H4 (cell line): ENCODE measurements at places on chromosomes 2 and 18.

DNA sequence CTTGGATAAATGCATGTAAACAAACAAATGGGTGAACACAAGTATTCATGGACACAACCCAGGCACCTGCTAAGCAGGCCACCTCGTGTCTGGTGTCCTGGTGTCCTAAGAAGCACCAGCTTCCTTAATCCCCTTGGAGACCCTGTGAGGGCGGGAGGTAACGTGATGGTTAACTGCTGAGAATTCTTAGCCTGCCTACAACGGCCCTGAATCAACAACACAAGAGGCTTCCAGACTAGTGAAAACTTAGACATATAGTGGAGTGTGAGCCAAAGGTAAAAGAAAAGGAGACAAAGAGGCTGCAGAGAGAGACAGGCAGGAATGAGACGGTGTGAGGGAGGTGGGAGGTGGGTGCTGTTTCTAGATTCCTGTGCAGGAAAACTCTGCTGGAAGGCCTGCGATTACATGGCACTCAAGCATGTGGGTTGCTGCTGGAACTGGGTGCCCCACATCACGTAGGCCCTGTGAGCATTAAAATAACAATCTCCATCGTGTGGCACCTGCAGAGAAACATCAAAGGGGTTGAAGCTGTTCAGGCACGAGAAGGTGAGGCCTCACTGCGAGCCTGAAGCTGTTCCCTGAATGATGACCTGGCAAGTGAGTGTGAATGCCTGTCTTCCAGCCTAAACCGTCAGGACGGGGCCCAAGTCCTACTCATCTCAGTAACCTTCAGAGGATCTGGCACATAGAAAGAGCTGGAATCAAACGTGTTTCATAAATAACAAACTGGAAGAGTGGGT lies 64.2 kb downstream of the RPL37A start:
- DNase-seq = no peak

- peak; percentile 21 for DNase-seq
Measured at GRCh38 chr2:40169430-40169829, 282.5 kb downstream of the SLC8A1 start.

DNA sequence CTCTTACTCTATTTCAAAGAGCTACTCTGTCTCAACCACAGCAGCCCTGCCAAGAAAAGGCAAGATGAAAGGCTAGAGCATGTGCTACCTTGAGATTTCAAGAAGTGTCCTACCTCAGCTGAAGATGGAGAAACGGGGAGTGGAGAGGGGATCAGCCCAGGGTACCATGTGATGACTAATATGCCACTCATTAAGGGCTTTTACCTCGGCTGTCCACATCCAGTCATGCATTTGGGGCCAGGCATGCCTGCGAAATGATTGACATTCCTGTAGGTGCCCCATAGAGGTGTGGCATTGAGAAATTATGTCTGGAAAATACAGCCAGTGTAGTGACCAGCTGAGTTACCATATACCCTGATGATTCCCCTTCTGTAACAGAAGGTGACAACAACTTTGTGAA lies 96.1 kb downstream of the NRP2 start:
- no peak for DNase-seq

DNA sequence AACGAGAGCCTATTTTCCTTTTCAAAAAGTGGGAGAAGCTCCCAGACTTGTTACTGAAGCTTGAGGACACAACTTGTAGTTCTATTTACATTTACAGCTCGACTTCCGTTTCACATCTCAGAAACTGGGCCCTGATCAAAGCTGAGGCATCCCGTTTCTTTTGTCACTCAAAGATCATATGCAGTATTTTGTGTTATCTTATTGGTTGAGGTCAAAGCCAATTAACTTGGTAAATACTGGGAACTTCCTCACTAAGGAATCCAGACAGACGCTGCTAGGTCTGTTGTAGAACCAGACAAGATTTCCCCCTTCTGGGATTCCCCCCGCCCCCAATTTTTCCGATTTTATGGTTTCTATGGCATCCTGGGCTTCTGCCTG lies 50.3 kb downstream of the TSN start:
- DNase-seq = no peak

- peak; percentile 29 for DNase-seq
Measured at GRCh38 chr2:43542285-43542933, 53.4 kb downstream of the THADA start.

- no peak for DNase-seq
Measured at GRCh38 chr2:116680256-116680936, 1134.1 kb upstream of the DDX18 start.

- DNase-seq = no peak
Measured at GRCh38 chr2:219272356-219272755, 6.8 kb upstream of the DNAJB2 start.

- no peak for DNase-seq
Measured at GRCh38 chr2:47189635-47190034, 34.5 kb upstream of the STPG4 start.

DNA sequence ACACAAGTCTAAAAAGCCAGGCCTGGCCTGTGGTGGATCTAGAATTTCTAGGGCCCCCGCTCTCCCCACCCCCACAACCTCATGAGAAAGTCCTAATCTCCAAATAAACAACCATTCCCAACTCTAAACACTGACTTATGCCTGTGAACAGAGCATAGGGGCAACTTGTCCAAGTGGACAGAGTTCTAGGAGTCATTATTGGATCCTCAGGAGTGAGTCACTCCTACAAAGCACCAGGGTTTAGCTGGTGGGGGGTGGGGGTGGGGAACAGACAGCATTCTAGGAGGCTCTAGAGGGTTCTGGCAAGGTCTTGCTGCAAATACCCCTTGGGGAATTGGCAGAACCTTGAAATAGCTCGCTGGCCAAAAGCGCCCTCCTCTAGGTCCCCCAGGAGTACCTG lies 83.3 kb downstream of the ZCCHC2 start:
- peak; percentile 42 for DNase-seq

DNA sequence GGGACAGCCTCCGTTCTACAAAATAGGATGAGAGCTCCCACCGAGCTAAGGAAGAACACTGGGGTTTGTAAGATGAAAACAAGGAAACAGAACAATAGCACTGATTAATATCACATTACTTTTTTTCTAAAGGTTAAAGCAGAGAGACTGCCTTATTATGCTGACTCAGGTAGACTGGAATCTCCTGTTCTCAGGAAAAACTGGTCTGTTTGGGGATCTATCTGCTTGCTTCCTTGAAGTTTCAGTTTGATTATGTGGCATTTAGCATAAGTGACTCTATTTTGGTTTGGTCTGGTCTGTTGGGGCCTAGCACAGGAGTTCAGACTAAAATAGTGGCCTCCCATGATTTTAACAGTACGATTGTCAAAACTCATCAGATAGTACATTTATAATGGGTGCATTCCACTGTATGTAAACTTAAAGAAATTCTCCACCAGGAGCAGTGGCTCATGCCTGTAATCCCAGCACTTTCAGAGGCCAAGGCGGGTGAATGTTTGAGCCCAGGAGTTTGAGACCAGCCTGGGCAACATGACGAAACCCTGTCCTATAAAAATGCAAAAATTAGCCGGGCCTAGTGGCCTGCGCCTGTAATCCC lies 64.1 kb upstream of the NDUFV2 start:
- no peak for DNase-seq

DNA sequence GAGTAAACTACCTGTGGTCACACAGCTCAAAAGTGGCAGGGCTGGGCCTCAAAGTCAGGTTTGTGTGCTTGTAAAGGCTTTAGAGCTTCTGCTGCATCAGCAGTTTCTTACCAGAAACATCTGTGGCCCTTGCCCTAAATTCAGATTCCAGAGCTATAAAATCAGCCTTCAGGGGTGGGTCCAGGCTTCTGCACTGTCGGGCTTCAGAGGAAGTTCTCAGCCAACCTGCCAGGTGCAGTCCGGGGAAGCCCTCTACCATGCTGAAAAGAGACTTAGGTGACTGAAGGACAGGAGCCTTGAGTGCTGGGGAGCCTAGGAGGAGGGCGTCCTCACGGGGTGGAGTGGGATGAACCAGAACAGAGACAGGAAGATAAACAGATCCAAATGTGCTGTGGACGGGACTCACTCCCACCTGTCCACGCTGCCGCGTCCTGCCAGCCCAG lies 69.9 kb upstream of the HS6ST1 start:
- DNase-seq = no peak

DNA sequence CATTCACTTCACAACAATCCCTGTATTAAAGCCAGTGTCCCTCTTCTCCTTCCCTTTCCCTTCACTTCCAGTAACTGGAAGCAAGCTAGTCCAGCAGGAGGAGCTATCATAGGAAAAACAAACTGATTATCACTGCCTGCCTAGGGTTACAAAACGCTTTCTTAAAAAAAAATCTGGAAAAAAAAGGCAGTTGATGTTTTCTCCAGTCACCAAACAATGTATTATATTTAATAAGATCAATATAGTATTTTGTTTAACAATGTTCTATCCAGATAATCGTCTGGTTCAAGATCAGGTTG lies 78.8 kb upstream of the ITGB6 start:
- peak; percentile 39 for DNase-seq

GRCh38 chr18:35005963-35006577 lies 35.1 kb upstream of the MAPRE2 start:
- peak; percentile 48 for DNase-seq

DNA sequence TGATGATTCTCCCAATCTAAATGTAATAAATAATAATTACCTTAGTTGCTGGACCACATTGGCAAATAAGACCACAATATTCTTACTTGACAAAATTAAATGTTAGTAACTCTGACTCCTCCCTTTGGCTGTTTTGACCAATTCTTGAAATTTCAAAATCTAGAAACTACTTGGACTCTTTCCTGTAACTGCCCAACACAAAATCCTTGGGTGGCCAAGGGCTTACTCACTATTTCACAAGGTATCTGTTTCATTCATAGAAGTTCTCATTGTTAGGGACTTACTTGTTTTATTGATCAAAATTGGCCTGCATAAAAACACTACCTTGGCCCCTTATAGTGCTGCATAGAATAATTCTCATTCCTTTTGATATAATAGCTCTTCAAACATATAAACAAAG lies 19.4 kb downstream of the CDH20 start:
- no peak for DNase-seq

DNA sequence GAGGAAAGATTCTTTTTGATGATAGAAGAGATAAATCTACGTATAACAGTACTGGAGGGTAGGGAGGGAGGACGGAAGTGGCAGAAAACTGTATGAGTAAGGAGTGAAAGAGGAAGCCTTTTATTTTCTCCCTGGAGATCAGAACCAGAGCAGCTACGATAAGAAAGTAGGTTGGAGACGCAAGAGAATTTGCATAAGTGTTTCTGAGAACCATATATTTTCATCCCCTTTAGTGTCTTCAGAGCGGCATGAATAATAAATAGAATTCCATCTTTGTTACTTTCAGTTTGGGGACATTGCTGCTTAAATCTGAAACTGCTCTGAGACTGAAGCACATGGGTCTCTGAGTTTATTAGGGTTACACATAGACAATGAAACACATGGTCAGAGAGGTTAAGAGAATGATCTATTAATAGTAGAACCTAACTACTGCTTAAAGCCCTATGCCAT lies 230.2 kb upstream of the TNP1 start:
- no peak for DNase-seq

GRCh38 chr2:15230599-15231192 lies 330.4 kb downstream of the NBAS start:
- no peak for DNase-seq

GRCh38 chr2:204776781-204777559 lies 231.7 kb downstream of the PARD3B start:
- no peak for DNase-seq

DNA sequence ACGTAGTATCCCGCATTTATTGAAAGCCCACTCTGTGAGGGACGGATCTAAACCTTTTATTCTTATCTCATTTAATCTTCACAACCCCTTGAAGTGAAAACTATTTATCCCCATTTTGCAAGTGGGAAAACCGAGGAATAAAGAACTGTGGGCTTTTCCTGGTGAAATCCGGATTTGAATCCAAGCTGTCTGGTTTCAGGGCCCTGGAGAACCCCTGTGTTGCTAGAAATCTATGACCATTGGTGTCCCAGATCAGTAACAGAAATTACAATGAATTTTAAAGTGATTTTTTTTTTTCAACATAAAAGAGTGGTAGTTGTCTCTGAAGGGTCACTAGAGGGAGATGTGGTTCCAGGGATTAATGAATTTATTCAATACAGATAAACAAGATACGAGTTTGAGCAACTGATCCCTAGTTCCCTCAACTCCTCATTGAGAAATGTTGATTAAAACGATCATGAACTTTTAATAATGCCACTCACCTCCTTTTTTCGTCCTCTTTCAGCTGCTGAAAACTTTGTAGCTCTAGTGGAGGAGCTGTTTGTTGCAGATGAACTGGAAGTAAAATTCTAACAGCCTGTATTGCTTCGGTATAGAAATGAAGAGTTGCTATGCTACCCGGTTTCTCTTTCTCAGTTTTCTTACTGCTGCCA lies 940 bp downstream of the XRCC5 start:
- DNase-seq = peak; percentile 19

GRCh38 chr2:68564426-68564825 lies 79.0 kb upstream of the PROKR1 start:
- no peak for DNase-seq

DNA sequence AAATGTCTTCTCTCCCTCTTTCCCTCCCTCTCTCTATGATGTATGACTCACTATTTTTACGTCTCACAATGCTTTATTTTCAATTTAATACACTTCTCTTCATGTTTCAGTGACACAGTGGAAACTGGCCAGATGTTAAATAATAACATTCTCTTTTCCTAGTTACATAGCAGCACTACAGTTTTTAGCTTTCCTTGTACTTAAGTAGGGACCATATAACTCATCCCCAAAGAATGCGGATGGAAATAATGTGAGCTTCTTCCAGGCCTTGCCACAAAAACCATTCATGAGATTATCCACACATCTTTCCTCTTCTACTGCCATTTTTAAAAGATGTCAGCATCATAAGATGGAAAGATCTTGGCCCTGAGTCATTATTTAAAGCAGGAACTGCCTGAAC lies 789.4 kb downstream of the LRP1B start:
- DNase-seq = peak; percentile 55
